ENCODE measurements at places on chromosomes 16 and 17. TPM values are rescaled to one million over a fixed set of nuclear protein-coding genes. Genes with fewer than 3 reads are reported as not detected.
A peak's percentile ranks its signal among the peaks of the same experiment; 100 is the strongest.

Gene PIK3R5
- 5.9 TPM for total RNA-seq

Gene BCAR1
- 88.6 TPM for total RNA-seq

Gene STRADA
- total RNA-seq = 36.6 TPM

Gene CACNG4
- 2.3 TPM for total RNA-seq

Gene KCTD11
- total RNA-seq = 8.2 TPM

Gene AP2B1
- total RNA-seq = 201 TPM

Gene TBC1D26
- total RNA-seq = 3.6 TPM

Gene GH2
- 0.60 TPM for total RNA-seq

Gene BRICD5
- total RNA-seq = 15.2 TPM

Gene KRTAP3-2
- total RNA-seq = not detected

- no peak for DNase-seq
- H3K36me3 ChIP-seq = no peaks in the 10 kb centered on the region
- no peak overlapping the region for H3K27ac ChIP-seq
- H3K4me3 ChIP-seq = no peak overlapping the region
- H3K27me3 ChIP-seq = no peaks in the 10 kb centered on the region
These were observed 11.6 kb downstream of the STH start for GRCh38 chr17:46010597-46011186.

DNA sequence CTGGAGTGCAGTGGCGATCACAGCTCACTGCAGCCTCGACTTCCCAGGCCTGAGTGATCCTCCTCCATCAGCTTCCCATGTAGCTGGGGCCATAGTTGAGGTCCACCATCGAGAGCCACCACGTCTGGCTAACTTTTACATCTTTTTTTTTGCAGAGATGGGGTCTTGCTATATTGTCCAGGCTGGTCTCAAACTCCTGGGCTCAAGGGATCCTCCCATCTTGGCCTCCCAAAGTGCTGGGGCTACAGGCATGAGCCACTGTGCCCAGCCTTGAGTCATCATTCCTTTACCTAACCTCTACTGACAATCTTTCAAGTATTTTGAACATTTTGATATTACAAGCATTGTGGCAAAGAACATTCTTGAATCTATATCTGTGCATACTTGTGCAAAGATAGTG is 9.4 kb upstream of the CCDC92B start:
- H3K27me3 ChIP-seq = peaks cover 30% of the 10 kb centered on the region
- H3K4me3 ChIP-seq = no peak overlapping the region
- H3K4me1 ChIP-seq = peaks cover 8% of the 10 kb centered on the region

DNA sequence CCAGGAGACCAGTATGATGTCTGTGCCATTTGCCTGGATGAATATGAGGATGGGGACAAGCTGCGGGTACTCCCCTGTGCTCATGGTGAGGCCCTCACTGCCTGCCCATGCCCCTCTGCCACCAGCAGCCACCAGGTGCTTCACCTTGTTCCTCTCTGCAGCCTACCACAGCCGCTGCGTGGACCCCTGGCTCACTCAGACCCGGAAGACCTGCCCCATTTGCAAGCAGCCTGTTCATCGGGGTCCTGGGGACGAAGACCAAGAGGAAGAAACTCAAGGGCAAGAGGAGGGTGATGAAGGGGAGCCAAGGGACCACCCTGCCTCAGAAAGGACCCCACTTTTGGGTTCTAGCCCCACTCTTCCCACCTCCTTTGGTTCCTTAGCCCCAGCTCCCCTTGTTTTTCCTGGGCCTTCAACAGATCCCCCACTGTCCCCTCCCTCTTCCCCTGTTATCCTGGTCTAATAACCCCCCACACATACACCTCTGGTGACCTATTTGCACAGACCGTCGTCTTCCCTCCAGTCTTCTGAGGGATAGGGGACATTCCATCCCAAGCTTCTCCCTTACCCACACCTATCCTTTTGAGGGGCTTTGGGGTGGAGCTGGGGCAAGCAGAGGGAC is 3.7 kb downstream of the PFN1 start:
- DNase-seq = no peak
- H3K4me1 ChIP-seq = peaks cover 34% of the 10 kb centered on the region
- peaks cover 43% of the 10 kb centered on the region for H3K36me3 ChIP-seq
- no peaks in the 10 kb centered on the region for H3K27me3 ChIP-seq
- H3K27ac ChIP-seq = peak overlapping the region; percentile 90
- no peak overlapping the region for H3K4me3 ChIP-seq

GRCh38 chr16:85616607-85617321 is 3.6 kb downstream of the GSE1 start:
- peak overlapping the region; percentile 76 for H3K27ac ChIP-seq
- H3K4me1 ChIP-seq = peaks cover 56% of the 10 kb centered on the region
- no peaks in the 10 kb centered on the region for H3K27me3 ChIP-seq
- DNase-seq = no peak
- H3K36me3 ChIP-seq = no peaks in the 10 kb centered on the region
- H3K4me3 ChIP-seq = peak overlapping the region; percentile 20

DNA sequence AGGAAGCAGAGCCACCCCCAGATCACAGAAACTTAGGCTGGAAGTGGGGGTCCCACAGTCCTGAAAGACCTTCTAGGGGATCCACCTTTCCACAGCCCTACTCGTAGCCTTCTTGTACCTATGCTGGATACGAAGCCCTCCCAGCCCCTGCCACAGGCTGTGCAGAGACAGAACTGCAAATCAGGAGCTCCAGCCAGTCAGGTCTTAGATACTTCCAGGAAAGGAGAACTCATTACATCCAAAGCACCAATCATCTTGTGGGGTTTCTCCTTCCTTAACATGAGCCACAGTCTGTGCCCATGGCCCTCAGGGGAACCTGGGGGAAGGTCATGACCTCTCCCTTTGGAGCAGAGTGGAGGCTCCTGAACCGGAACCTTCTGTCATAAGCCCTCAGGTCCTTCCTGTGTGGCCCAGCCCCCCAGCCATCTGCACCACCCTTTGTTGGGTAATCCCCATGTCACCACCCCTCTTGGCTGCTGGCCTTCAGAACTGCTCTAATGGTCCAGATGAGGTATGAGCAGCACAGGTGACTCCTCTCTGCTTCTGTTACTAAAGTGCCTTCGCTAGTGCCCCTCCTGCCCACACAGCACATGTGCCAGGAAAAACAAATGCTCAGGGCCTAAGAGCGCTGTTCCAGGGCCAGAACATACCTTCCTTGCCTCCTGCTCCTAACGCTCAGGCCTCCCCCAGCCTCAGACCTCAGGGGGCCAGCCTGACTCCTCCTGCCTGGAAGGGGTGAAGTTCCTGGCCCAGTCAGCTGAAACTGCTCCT is 14.6 kb downstream of the SRCIN1 start:
- H3K4me3 ChIP-seq = no peak overlapping the region
- H3K27me3 ChIP-seq = peaks cover 4% of the 10 kb centered on the region
- H3K27ac ChIP-seq = no peak overlapping the region
- no peaks in the 10 kb centered on the region for H3K36me3 ChIP-seq

DNA sequence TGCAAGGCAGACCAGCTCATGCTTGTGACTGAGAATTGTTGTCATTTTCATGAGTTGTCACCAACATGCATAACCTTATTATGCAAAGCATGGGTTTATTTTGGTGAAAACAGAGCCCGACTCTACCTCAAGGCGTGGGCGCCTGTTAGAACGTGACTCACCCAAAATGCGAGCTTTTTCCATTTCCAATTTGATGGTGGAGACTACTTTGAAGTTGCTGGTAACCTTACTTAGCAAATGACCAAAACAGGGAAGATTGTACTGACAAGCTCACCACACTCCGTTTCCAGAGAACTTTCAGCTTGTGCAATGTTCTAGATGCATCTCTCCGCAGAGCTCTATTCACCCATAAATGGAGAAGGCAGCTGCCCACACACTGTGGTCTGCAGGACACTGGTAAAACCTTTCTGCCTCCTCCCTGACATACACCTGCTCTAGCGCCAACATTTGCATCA is 284.5 kb downstream of the MAF start:
- no peak overlapping the region for H3K4me3 ChIP-seq
- no peaks in the 10 kb centered on the region for H3K36me3 ChIP-seq
- peaks cover 61% of the 10 kb centered on the region for H3K4me1 ChIP-seq
- H3K27ac ChIP-seq = no peak overlapping the region

- no peak for DNase-seq
These were observed 449.9 kb downstream of the WWOX start for GRCh38 chr16:78549366-78549765.

GRCh38 chr17:50686494-50687199 is 21.1 kb downstream of the ANKRD40 start:
- H3K4me1 ChIP-seq = peaks cover 31% of the 10 kb centered on the region
- H3K27ac ChIP-seq = peak overlapping the region; percentile 57
- DNase-seq = no peak

DNA sequence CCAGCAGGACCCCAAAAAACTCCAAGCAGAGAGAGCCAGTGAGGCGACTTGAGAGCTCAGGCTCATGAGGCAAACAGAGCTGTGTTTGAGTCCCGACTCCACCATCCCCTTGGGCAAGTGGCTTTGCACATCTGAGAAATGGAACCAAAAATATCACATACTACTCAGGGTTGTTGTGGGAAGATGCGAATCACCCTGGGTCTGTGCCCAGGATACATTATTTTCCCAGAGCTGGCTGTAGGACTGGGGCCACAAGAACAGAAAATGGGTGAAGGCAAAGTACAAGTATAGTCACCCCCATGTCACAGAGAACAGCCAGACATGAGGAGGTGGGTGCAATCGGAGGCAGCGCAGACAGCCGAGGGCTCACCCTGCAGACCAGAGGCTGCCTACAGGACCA is 127.3 kb downstream of the GAS7 start:
- H3K36me3 ChIP-seq = no peaks in the 10 kb centered on the region
- no peak overlapping the region for H3K4me3 ChIP-seq
- H3K4me1 ChIP-seq = peaks cover 10% of the 10 kb centered on the region
- no peaks in the 10 kb centered on the region for H3K27me3 ChIP-seq
- no peak overlapping the region for H3K27ac ChIP-seq

- peaks cover 27% of the 10 kb centered on the region for H3K4me1 ChIP-seq
- no peak for DNase-seq
- H3K4me3 ChIP-seq = no peak overlapping the region
- H3K36me3 ChIP-seq = peaks cover 4% of the 10 kb centered on the region
These were observed 43.4 kb downstream of the SOX9 start for GRCh38 chr17:72164158-72164739.

GRCh38 chr17:17156511-17156910 is 49.6 kb downstream of the PLD6 start:
- no peaks in the 10 kb centered on the region for H3K4me1 ChIP-seq
- H3K27me3 ChIP-seq = no peaks in the 10 kb centered on the region

- 0 out of 2 replicates have a peak overlapping the region, but pooled peaks have one; percentile 32 for H3K27ac ChIP-seq
- DNase-seq = no peak
These were observed 63.5 kb downstream of the PRMT7 start for GRCh38 chr16:68374246-68374805.

- H3K27me3 ChIP-seq = no peaks in the 10 kb centered on the region
- H3K4me3 ChIP-seq = no peak overlapping the region
- DNase-seq = peak; percentile 77
- H3K27ac ChIP-seq = peak overlapping the region; percentile 84
- peaks cover 15% of the 10 kb centered on the region for H3K4me1 ChIP-seq
These were observed 32.0 kb downstream of the COTL1 start for GRCh38 chr16:84585886-84586285.

- H3K4me3 ChIP-seq = no peak overlapping the region
- no peak for DNase-seq
- H3K36me3 ChIP-seq = peaks cover 41% of the 10 kb centered on the region
- no peaks in the 10 kb centered on the region for H3K4me1 ChIP-seq
- no peaks in the 10 kb centered on the region for H3K27me3 ChIP-seq
These were observed 8.2 kb upstream of the GGA2 start for GRCh38 chr16:23518435-23518891.

- H3K27ac ChIP-seq = peak overlapping the region; percentile 52
- H3K36me3 ChIP-seq = no peaks in the 10 kb centered on the region
- no peak for DNase-seq
- peak overlapping the region; percentile 29 for H3K4me3 ChIP-seq
- H3K4me1 ChIP-seq = peaks cover 51% of the 10 kb centered on the region
These were observed 17.8 kb upstream of the LHX1 start for GRCh38 chr17:36919407-36919968.

DNA sequence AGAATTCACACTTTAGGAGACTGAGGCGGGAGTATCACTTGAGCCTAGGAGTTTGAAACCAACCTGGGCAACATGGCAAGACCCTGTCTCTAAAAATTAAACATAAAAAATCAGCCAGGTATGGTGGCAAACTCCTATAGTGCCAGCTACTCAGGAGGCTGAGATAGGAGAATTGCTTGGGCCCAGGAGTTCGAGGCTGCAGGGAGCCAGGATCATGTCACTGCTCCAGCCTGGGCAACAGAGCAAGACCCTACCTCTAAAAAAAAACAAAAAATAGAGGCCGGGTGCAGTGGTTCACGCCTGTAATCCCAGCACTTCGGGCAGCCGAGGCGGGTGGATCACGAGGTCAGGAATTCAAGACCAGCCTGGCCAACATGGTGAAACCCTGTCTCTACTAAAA is 8.9 kb upstream of the GPT2 start:
- no peak overlapping the region for H3K27ac ChIP-seq
- H3K36me3 ChIP-seq = no peaks in the 10 kb centered on the region
- H3K4me1 ChIP-seq = peaks cover 25% of the 10 kb centered on the region
- no peak for DNase-seq
- H3K27me3 ChIP-seq = no peaks in the 10 kb centered on the region

All from WTC11 (cell line).